Left renal cortex interstitium (tissue), 4 donors: ENCODE measurements at places on chromosomes 5 and 9. TPM values are rescaled to one million over a fixed set of nuclear protein-coding genes. Genes with fewer than 3 reads are reported as not detected.

WDR41 gene
- 50.6 TPM for polyA plus RNA-seq

MYORG gene
- polyA plus RNA-seq, result 10.2 TPM

LYSMD3 gene
- 29.0 TPM for polyA plus RNA-seq

HIGD2A gene
- polyA plus RNA-seq, result 151 TPM
